Ascending aorta (tissue), 2 donors: ENCODE measurements at places on chromosomes 16 and 17.
A peak's percentile ranks its signal among the peaks of the same experiment; 100 is the strongest.

DNA sequence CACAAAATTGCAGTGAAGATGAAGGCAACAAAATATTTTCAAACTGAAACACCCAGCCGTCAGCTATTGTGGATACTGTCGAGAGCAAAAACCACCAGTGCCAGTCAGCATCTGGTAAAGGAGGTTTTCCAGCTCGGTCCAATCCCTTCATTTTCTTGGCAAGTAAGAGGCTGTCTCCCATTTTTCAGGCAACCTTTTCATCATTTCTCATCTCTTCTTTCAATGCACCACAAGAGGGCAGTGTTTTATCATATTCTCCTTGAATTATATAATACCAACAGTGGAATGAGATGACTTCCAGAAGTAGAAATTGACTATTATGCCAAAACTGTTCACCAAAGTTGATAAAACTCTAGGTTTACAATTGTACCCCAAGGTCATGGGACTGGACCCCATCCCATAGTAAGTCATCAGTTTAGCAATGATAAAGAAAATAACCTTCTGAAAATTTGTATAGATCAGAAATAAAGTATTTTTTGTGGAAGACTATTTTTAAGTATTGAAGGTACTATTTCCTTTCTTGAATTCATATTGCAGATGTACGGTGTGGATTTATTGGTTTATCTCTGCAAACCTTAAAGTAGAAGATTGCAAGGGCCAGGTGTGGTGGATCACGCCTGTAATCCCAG, 16.8 kb downstream of the NQO1 start:
- H3K36me3 ChIP-seq, result peaks cover 10% of the 10 kb centered on the region
- no peaks in the 10 kb centered on the region for H3K27me3 ChIP-seq
- DNase-seq, result no peak
- H3K27ac ChIP-seq, result peak overlapping the region; percentile 22
- peaks cover 15% of the 10 kb centered on the region for H3K4me1 ChIP-seq

DNA sequence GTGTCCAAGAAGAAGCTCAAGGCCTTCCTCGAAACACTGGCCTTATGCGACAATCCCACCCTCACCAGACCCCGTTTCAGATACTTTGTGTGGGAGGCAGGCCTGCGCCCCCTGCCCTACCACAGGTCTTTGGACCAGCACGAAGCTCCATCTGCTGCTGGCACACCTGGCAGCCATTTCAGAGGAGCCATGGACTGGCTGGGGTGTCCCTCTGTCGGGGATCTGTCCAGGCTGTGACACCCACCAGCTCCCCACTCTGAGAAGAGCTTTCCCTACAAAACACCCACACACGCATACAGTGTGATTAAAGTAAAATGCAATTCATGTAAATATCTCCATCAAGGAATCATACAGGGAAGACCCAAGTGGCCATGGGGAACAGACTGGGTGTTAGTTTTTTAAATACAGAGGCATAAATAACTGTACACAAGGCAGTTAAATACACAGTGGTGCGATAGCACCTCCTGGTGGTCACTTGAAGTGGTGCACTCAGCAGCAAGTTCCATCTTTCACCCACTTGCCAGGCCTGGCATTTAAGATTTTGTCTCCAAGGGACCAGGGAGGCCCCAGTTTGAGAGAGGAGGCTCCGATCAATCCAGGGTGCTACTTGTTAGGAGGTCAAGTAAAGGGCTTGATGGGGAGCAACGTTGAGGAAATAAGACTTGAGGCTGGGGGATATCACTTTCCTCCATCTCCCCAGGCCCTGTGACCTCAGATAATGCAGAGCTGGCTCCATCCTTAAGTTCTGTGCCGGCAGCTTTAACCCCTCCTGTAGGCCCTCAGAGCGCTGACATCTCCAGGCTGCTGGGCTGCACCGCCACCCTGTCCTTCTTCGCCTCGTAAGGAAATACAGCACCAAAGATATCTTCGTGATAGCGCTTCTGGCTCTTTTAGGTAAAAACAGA, 43.6 kb downstream of the NOS2 start:
- H3K36me3 ChIP-seq, result no peaks in the 10 kb centered on the region
- H3K27ac ChIP-seq, result no peak overlapping the region
- no peak for DNase-seq
- no peaks in the 10 kb centered on the region for H3K4me1 ChIP-seq
- H3K4me3 ChIP-seq, result no peak overlapping the region

DNA sequence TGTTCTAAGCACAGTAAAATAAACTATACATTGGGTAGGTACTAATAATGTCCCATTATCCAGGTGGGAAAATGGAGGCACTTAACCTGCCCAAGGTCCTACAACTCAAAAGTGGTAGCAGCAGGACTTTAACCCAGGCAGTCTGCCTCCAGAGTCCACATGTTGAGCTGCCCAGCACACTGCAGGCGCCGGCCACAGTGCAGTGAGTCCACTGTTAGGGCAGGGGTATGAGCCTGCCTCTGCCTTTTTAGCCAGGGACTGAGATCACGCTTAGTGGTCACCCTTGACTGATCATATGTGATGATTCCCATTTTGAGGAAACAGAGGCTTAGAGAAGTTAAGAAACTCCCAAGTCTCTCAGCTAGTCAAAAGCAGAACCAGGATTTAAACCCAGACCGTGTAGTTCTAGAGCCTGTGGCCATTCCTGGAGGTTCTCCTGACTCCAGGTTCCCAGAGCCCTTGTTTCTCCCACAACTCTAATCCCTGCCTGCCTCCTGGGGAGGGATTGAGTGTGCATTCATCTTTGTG, 8.4 kb downstream of the CES1 start:
- H3K4me3 ChIP-seq, result no peak overlapping the region
- no peaks in the 10 kb centered on the region for H3K27me3 ChIP-seq
- H3K4me1 ChIP-seq, result no peaks in the 10 kb centered on the region
- no peak for DNase-seq
- H3K27ac ChIP-seq, result no peak overlapping the region

DNA sequence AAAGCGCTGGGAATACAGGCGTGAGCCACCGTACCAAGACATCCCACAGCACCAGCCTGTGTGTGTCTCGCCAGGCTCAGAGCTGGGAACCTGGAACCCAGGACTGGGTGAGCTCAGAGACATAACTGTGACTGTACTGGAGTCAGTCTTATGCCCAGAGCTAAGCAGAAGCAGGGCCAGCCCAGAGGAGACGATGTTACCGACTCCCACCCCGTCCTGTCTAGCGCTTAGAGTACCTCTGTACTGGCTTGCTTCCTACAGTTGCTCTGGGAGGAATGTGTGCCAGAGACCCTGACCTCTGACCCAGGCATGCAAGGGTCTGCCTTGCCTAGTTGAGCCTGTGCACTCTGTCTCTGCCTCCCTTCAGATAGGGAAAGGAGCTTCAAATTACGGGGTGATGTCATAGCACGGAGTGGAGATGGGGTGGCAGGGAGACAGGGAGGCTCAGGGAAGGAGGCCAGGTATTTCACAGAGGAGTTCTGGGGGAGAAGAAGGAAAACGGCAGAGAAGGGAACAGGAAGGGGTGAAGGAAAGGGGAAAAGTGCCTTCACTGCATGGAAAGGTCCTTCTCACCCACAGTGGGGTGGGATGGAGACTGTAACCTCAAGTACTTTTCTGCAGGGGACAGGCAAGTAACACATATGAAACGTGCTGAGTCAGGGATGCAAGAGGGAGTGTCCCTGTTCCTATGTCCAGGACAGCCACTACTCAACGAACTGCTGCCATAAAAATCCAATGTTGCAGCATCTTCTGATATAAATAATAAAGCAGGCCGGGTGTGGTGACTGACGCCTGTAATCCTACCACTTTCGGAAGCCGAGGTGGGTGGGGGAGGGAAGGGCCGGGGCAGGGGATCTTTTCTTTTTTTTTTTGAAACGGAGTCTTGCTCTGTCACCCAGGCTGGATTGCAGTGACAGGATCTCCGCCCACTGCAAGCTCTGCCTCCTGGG, 5.8 kb upstream of the ARMC5 start:
- H3K27me3 ChIP-seq, result no peaks in the 10 kb centered on the region
- no peak overlapping the region for H3K4me3 ChIP-seq
- H3K36me3 ChIP-seq, result no peaks in the 10 kb centered on the region
- H3K27ac ChIP-seq, result peak overlapping the region; percentile 76

DNA sequence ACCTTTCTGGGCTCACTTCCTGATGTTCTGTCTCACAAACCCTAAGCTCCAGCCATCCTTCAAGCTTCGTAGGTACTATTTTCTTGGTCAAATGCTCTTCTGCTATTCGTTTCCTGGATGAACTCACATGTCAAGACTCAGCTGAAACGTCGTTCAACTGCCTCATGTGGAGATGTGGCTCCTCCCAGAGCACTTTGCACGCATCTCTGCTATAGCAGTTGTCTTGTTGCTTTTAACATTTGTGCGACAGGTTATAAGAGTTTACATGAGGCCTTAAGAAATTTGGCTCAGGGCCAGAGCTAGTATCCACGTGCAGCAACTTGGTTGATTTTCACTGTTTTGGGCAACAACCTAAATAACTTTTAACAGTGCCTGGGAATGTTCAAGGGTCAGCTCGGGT, 2.8 kb upstream of the KRT40 start:
- DNase-seq, result no peak
- H3K27me3 ChIP-seq, result no peaks in the 10 kb centered on the region
- no peak overlapping the region for H3K4me3 ChIP-seq
- no peaks in the 10 kb centered on the region for H3K4me1 ChIP-seq
- H3K27ac ChIP-seq, result no peak overlapping the region
- no peaks in the 10 kb centered on the region for H3K36me3 ChIP-seq

DNA sequence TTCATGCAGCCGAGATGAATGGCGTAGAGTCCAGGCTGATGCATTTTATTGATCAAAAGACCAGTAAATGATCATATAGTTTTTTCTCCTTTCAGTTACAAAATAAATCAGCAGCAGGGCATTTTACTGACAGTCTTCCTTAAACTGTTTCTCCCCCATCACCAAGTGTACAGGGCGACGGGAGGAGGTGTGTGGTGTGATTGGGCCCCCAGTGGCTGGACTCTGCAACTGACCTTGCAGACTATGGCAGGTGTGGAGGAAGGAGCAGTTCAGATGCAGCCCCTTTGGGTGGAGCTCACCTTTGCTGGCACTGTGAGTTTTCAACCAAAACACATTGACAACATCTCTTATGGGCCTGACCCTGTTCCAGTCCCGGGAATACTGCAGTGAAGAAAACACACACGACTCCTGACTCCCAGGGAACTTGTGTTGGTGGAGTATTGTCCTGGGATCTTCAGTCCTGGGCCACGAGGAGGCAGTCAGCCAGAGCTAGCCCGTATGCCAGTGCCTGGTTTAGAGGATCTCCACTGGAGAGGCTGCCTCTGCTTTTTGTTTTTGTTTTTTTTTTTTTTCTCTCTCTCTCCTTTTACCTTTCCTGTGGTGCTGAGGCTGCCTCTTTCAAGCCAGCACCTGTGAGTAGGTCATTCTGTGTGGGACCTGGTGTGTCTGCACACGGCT, 29.8 kb downstream of the KIAA0513 start:
- no peaks in the 10 kb centered on the region for H3K27me3 ChIP-seq
- H3K4me1 ChIP-seq, result no peaks in the 10 kb centered on the region
- no peak overlapping the region for H3K4me3 ChIP-seq
- no peaks in the 10 kb centered on the region for H3K36me3 ChIP-seq
- H3K27ac ChIP-seq, result no peak overlapping the region
- no peak for DNase-seq

DNA sequence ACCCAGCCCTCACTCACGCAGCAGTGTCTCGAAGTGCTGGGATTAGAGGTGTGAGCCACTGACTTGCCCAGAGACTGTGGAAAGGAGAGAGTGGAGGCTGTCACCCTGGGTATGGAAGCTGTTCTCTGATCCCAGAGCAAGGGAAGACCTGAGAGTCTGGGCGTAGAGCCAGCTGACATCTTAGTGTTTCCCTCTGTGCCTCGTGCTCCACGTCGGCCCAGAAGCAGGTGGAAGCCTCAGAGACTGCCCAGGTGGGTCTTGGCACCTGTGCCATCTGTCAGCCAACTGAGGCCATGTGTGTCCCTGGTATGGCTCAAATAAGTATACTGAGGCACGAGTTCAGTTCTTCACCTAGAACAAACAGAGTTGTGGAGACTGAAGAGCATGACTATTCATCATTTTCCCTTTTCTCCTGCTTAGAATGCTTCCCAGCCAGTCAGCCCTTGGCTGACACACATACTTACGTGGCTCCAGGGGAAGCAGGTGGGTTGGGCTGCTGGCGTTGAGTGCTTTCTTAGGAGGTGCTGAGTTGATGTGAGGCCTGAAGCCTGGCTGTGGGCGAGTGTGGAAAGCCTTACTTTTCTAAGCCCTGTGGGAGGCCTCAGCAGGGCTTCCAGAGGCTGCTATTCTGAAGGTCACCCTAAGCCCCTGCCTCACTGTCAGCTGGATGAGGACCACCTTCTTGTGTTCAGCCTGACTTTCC, 8.1 kb downstream of the CTRL start:
- H3K36me3 ChIP-seq, result peaks cover 15% of the 10 kb centered on the region
- H3K27ac ChIP-seq, result no peak overlapping the region
- H3K4me1 ChIP-seq, result peaks cover 10% of the 10 kb centered on the region
- no peak for DNase-seq

DNA sequence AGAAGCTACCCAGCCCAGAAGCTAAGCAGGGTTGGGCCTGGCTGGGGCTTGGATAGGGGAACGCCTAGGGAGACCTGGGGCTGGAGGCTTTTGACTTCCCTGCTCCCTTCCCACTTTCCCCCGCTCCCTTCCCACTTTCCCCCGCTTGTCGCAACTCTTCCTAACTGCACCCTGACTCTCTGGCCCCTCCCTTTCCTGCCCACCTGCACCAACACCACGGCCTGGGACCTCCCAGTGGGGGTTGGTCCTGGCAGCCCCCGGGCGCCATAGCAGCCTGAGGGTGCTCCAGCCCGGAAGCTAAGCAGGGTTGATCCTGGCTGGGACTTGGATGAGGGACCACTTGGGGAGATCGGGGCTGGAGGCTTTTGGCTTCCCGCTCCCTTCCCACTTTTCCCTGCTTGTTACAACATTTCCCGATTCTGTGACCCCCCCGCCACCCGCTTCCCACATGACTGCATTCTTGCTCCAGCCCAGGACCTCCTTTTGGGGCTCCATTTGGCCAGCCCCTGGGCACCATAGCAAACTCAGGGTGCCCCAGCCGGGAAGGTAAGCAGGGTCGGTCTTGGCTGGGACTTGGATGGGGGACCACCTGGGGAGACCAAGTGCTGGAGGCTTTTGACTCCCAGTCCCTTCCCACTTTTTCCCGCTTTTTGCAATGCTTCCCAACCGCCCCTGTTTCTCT, 2287.0 kb downstream of the TP53TG3F start:
- no peaks in the 10 kb centered on the region for H3K36me3 ChIP-seq
- no peak for DNase-seq
- H3K4me1 ChIP-seq, result no peaks in the 10 kb centered on the region
